ENCODE measurements at places on chromosomes 5 and 9. TPM values are rescaled to one million over a fixed set of nuclear protein-coding genes. Genes with fewer than 3 reads are reported as not detected.

- DNase-seq = no peak
- H3K4me1 ChIP-seq = no peaks in the 10 kb centered on the region
- H3K27me3 ChIP-seq = no peaks in the 10 kb centered on the region
- no peak overlapping the region for H3K27ac ChIP-seq
Observed at GRCh38 chr5:84393969-84394368, 9.3 kb upstream of the EDIL3 start.

RASGEF1C gene
- not detected for total RNA-seq

DNA sequence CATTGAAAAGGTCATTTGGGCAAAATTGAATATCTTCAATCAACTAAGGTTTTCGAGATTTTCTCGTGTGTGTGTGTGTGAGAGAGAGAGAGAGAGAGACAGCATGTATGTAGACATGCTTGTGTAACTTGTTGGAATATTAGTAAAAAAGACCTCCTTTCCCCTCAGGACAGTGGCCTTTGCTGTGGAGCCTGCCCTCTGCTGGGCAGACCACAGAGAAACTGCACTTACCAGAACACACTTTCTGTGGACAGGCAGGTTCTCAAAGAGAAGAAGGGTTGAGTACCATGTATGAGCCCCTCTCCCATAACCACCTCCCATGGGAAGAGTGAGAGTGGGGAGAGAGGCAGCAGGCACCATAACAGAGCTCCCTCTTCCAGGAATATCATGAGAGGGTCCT lies 45.6 kb downstream of the CFAP90 start:
- H3K27me3 ChIP-seq = no peaks in the 10 kb centered on the region
- H3K4me3 ChIP-seq = no peak overlapping the region
- DNase-seq = no peak
- no peaks in the 10 kb centered on the region for H3K36me3 ChIP-seq
- H3K4me1 ChIP-seq = no peaks in the 10 kb centered on the region

DNA sequence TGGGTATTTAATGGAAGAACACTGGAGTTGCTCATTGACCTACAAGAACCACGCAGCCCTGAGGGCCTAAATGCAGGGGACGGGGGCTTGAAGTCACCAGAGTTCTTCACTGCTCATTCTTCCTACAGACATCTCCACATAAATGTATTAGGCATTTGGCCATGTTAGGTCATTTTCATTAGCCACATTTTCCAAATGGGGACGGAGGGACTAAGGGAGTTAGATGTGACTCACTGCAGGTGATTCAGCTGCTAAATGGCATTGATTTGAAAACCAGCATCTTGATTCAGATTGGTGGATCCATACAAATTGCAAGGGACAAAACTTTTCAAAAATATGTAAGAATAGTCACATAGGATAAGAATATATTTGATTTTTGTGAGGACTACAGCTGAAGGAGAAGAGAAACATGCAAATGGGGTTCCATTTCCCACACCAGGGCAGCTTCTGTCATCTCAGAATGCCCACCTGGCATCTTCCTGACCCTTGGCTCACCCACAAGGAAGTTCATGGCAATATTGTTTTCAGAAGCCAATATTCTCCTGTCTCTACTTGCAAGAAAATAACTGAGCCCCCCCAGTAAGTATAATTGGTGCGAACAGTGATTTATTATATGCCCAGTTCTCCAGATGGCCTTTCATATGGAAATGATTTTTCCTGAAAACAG lies 264.8 kb downstream of the DOCK8 start:
- H3K27ac ChIP-seq = no peak overlapping the region
- H3K4me1 ChIP-seq = no peaks in the 10 kb centered on the region
- no peak for DNase-seq
- H3K4me3 ChIP-seq = no peak overlapping the region
- H3K36me3 ChIP-seq = no peaks in the 10 kb centered on the region
- H3K27me3 ChIP-seq = no peaks in the 10 kb centered on the region

IL4 gene
- not detected for total RNA-seq

GM2A gene
- total RNA-seq = 104 TPM

LCN9 gene
- total RNA-seq = not detected

DNA sequence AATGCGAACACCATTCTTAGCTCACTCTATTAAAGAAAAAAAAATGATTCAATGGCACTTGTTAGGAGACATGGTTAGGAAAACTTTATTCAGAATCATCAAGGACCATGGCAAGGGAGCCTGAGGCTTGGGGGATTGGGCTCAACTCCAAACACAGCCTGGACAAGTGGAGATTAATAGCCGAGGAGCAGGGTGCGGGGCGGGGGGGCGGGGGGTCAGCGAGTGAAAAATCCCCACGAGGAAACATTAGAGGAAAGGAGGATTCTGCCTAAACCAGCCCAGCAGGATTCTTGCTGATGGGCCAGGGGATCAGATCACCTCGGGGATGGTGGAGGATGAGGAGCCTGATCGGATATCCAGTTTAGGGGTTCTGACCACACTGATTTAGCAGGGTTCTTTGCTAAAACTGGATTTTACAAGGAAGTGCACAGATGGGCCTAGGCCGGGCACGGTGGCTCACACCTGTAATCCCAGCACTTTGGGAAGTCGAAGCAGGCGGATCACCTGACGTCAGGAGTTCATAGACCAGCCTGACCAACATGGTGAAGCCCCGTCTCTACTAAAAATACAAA lies 24.4 kb upstream of the FIBCD1 start:
- no peaks in the 10 kb centered on the region for H3K36me3 ChIP-seq
- no peaks in the 10 kb centered on the region for H3K4me1 ChIP-seq
- no peak overlapping the region for H3K4me3 ChIP-seq
- H3K27ac ChIP-seq = no peak overlapping the region
- no peak for DNase-seq
- H3K27me3 ChIP-seq = no peaks in the 10 kb centered on the region

DNA sequence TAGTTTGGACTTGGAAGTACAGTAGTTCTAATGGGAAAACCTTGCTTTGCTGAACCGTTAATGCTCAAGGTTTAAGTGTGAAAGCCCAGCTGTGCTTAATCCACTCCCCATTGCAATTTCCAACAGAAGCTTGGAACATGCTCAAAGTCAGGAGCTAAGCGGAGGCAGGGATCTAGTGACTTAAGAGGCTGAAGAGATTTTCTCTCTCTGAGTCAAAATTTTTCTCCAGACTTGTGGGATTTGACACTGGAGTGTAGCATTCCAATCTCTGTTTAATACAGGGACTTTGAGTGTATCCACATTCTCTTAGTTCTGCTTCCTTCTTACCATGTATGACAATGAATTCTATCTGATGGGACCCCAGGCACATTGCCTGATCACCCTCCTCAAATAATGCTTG lies 471.8 kb downstream of the KIF4B start:
- no peaks in the 10 kb centered on the region for H3K4me1 ChIP-seq
- no peak overlapping the region for H3K27ac ChIP-seq
- H3K27me3 ChIP-seq = no peaks in the 10 kb centered on the region

ADAMTS12 gene
- total RNA-seq = 11.2 TPM

- no peak overlapping the region for H3K27ac ChIP-seq
- peaks cover 10% of the 10 kb centered on the region for H3K4me1 ChIP-seq
- H3K27me3 ChIP-seq = no peaks in the 10 kb centered on the region
- H3K36me3 ChIP-seq = no peaks in the 10 kb centered on the region
Observed at GRCh38 chr9:127724012-127724411, 8.1 kb downstream of the TTC16 start.

KLHL3 gene
- 6.8 TPM for total RNA-seq

DNA sequence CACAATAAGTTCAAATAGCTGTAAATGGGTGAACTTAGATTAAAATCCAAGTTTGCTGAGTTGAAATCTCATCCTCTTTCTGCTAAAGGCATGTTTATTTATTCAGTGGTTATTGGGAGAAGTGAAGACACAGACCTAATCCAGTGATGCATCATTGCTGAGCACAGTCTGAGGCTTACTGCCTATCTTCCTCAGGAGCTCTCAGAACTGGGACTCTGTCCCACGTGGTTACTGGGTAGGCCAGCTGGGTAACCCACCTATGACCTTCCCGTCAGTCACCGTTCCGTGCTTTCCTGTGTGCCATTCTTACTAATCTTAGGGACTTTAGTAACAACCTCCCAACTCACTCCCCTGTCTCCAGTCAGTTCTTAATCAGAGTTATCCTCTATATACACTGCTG lies 226.8 kb upstream of the ATP10B start:
- H3K27me3 ChIP-seq = no peaks in the 10 kb centered on the region
- no peaks in the 10 kb centered on the region for H3K36me3 ChIP-seq
- H3K4me1 ChIP-seq = no peaks in the 10 kb centered on the region

- H3K36me3 ChIP-seq = no peaks in the 10 kb centered on the region
- H3K27me3 ChIP-seq = no peaks in the 10 kb centered on the region
- no peak overlapping the region for H3K4me3 ChIP-seq
- no peak overlapping the region for H3K27ac ChIP-seq
- H3K4me1 ChIP-seq = peaks cover 21% of the 10 kb centered on the region
Observed at GRCh38 chr9:89928106-89928505, 323.3 kb downstream of the GADD45G start.

DNA sequence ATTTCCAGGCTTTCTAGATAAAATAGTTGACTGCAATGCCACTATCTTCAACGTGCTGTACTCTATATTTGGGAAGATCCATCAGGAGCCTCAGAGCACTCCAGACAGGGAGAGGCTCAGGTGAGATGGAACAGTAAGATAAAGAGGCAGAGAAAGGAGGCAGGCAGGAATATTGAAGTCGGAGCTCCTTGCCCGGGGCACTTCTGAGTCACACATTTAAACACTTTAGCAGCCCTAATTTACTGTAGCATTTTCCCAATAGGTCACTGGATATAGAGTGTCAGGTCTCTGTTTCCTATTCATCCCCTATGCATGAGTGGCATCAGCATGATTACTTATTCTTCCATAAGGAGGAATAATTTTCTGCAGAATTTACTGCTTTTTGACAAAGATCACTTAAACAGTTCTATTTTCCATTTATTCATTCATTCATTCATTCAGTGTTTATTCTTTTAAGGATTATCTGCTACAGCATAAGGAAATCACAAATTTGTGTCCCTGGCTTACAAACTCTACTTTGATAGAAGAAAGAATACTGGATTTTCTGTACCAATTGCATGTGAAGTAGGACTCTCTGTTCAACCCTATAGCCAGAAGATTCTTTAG lies 170.7 kb downstream of the MAPKAP1 start:
- no peak for DNase-seq
- H3K4me3 ChIP-seq = no peak overlapping the region
- H3K27me3 ChIP-seq = no peaks in the 10 kb centered on the region
- H3K36me3 ChIP-seq = no peaks in the 10 kb centered on the region
- H3K27ac ChIP-seq = no peak overlapping the region
- peaks cover 18% of the 10 kb centered on the region for H3K4me1 ChIP-seq

DNA sequence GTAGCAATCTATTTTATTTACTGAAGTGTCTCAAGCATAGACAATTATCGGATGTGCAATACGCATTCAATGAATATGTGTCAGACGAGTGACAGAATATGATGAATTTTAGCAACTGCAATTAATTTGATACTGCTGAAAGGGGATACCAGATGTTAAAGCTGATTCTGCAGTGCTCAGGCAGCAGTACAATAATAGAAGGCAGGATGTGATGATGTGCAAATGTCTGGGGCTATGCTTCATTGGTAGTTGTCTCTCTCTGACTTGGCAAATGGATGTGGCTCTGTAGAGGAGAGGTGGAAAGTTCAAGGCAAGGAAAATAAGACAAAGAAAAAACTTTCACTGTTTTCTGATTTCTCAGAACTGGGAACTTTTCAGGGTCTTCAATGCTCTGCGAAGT lies 721.2 kb downstream of the CDH18 start:
- DNase-seq = no peak
- no peaks in the 10 kb centered on the region for H3K4me1 ChIP-seq
- H3K27ac ChIP-seq = no peak overlapping the region
- H3K36me3 ChIP-seq = no peaks in the 10 kb centered on the region
- no peaks in the 10 kb centered on the region for H3K27me3 ChIP-seq

GRCh38 chr5:72723581-72723980 lies 92.9 kb upstream of the TNPO1 start:
- H3K4me1 ChIP-seq = no peaks in the 10 kb centered on the region
- H3K36me3 ChIP-seq = no peaks in the 10 kb centered on the region
- no peak overlapping the region for H3K27ac ChIP-seq
- no peak for DNase-seq
- no peaks in the 10 kb centered on the region for H3K27me3 ChIP-seq

- H3K27me3 ChIP-seq = no peaks in the 10 kb centered on the region
- no peaks in the 10 kb centered on the region for H3K36me3 ChIP-seq
- no peaks in the 10 kb centered on the region for H3K4me1 ChIP-seq
Observed at GRCh38 chr5:79183011-79183410, 52.9 kb upstream of the JMY start.

ANKRD34B gene
- 0.35 TPM for total RNA-seq

DNA sequence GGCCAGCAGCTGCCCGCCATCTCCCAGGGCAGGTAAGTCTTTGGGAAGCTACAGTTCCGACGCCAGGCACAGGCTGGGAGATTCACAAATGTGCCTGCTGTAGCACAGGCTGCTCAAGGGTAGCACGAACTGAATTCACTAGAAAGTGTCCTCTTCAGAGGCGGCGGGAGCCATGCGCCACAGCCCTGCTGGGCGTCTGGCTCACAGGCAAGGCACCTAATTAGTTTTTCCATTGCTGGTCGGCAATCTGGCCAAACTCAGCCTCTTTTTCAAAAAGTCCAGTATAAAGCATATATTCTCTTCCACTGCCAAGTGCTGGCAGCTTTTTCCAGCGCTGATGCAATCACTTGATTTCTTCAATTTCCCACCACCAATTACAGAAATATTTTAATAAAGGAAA lies 128.9 kb upstream of the RAPGEF1 start:
- no peaks in the 10 kb centered on the region for H3K27me3 ChIP-seq
- no peaks in the 10 kb centered on the region for H3K36me3 ChIP-seq
- H3K4me3 ChIP-seq = no peak overlapping the region

SPATA31E1 gene
- not detected for total RNA-seq

SOHLH1 gene
- total RNA-seq = not detected

PCDHA9 gene
- 0.20 TPM for total RNA-seq

DNA sequence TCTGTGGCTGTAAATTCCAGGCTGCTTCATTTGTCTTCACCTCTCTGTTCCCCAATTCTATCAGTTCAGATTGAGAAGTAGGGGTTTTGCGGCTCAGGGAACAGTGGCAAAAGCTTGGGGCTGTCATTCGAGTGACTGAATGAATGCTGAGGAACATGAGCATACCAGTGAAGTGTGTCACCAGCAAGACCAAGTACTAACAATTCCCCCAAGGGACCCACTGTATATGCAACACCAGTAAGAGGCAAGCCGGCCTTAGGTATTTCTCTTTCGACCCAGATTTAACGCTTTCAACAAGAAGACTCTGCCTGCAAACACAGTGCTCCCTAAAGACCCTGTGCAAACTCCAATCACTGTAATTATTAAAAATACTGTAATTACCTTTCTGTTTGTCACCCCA lies 25.8 kb downstream of the KLHL3 start:
- no peaks in the 10 kb centered on the region for H3K4me1 ChIP-seq
- DNase-seq = no peak
- no peak overlapping the region for H3K27ac ChIP-seq
- no peak overlapping the region for H3K4me3 ChIP-seq
- H3K36me3 ChIP-seq = no peaks in the 10 kb centered on the region

Data from upper lobe of right lung (tissue), 1 donor.